Activated CD4-positive, alpha-beta memory T cell treated with anti-CD3 and anti-CD28 coated beads, Interleukin-2, amount 10 ng/mL, durations not matched to agents 7 days and 5 days (primary cell): ENCODE measurements at places on chromosomes 13 and 19. TPM values are rescaled to one million over a fixed set of nuclear protein-coding genes. Genes with fewer than 3 reads are reported as not detected.

The ZFR2 gene
- total RNA-seq = 0.28 TPM

The ANKRD24 gene
- total RNA-seq = 1.3 TPM

The CALR3 gene
- total RNA-seq = not detected

The FCHO1 gene
- total RNA-seq = 76.7 TPM

The ALOX5AP gene
- total RNA-seq = 230 TPM

The KIR2DL3 gene
- total RNA-seq = not detected

The PRODH2 gene
- not detected for total RNA-seq

The GRIN3B gene
- not detected for total RNA-seq

The SERP2 gene
- not detected for total RNA-seq

The ACP4 gene
- not detected for total RNA-seq

The OR1M1 gene
- not detected for total RNA-seq
